Left renal cortex interstitium (tissue), 4 donors: ENCODE measurements at places on chromosomes 2 and 18. TPM values are rescaled to one million over a fixed set of nuclear protein-coding genes. Genes with fewer than 3 reads are reported as not detected.

The CRYGC gene
- polyA plus RNA-seq: not detected

The BCL2L11 gene
- polyA plus RNA-seq: 17.3 TPM

The TUBB6 gene
- polyA plus RNA-seq: 67.1 TPM

The SCN7A gene
- 12.9 TPM for polyA plus RNA-seq

The HRH4 gene
- 0.22 TPM for polyA plus RNA-seq

The C2orf72 gene
- polyA plus RNA-seq: 6.2 TPM

The DYTN gene
- polyA plus RNA-seq: not detected

The PTH2R gene
- 56.4 TPM for polyA plus RNA-seq

The RAB12 gene
- 39.8 TPM for polyA plus RNA-seq

The ASAP2 gene
- 59.1 TPM for polyA plus RNA-seq

The CIB4 gene
- polyA plus RNA-seq: 0.41 TPM

The EHD3 gene
- 21.0 TPM for polyA plus RNA-seq

The CXCR4 gene
- 46.9 TPM for polyA plus RNA-seq

The TBR1 gene
- polyA plus RNA-seq: not detected

The TOGARAM2 gene
- 1.6 TPM for polyA plus RNA-seq

The ATRAID gene
- polyA plus RNA-seq: 144 TPM

The CDKL4 gene
- polyA plus RNA-seq: 1.3 TPM

The CEBPZOS gene
- 65.8 TPM for polyA plus RNA-seq

The LYG2 gene
- polyA plus RNA-seq: 0.71 TPM

The SCN9A gene
- 1.9 TPM for polyA plus RNA-seq

The KCNIP3 gene
- polyA plus RNA-seq: 14.5 TPM

The CKAP2L gene
- polyA plus RNA-seq: 13.4 TPM

The KCNJ3 gene
- 6.9 TPM for polyA plus RNA-seq

The ATP8B1 gene
- 24.1 TPM for polyA plus RNA-seq

The TNS1 gene
- polyA plus RNA-seq: 54.8 TPM
